ENCODE measurements at places on chromosomes 13 and 19.
A peak's percentile ranks its signal among the peaks of the same experiment; 100 is the strongest.

- no peak for DNase-seq
Measured at GRCh38 chr19:3450796-3451411, 29.4 kb downstream of the SMIM24 start.

DNA sequence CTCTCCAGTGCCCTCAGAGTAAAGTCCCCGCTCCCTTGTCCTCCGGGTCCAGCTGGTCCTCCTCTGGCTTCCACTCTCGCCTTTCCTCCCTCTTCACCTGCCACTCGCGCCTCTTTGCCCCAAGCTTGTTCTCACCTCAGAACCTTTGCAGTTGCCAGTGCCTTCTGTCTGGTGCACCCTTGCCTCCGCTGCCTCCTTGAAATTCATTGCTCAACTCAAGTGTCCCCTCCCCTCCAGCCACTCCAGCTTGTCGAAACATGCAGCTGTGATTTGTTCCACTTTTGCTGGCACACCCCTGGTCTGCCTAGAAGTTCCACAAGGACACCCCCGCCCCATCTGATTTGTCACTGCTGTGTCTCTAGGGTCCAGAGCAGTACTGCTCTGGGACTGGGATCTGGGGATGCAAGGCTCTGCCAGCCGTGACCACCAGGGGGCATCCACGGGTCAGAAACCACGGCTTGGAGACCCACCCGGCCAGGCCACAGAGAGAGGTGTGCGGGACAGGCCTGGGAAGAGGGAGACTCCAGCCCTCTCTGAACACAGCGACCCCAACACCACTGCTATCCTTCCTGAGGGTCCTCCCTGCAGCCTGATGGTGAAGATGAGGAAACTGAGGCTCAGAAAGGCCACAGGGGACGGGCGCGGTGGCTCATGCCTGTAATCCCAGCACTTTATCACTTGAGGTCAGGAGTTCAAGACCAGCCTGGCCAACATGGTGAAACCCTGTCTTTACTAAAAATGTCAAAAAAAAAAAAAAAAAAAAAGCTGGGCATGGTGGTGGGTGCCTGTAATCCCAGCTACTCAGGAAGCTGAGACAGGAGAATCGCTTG lies 49.9 kb downstream of the AP1M1 start:
- peak; percentile 56 for DNase-seq

- DNase-seq = no peak
Measured at GRCh38 chr19:17136021-17136420, 60.4 kb downstream of the MYO9B start.

GRCh38 chr13:31394506-31394905 lies 194.7 kb downstream of the B3GLCT start:
- DNase-seq = no peak

DNA sequence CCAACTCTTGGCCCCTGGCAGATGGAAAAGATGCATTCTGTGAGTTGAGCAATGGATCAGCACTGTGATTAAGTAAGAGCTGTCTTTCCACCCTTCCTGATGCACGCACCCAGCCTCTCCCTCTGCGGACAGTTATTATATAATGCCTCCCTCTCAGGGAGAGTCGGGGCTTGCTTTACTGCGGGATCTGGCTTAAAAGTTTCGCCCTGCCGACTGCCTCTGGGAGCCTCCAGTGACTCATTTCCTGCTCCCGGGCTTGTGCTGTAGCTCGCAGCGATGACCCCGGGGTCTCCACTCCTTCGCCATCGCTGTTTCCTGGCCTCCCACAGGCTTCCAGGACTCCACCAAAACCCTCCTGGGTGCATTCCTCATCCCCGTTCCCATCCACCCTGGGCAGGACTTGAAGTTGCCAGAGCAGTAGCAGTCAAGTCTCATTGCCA lies 107.4 kb upstream of the SLC7A1 start:
- DNase-seq = no peak
